CD8-positive, alpha-beta memory T cell (primary cell): ENCODE measurements at places on chromosomes 1 and 21. TPM values are rescaled to one million over a fixed set of nuclear protein-coding genes. Genes with fewer than 3 reads are reported as not detected.
A peak's percentile ranks its signal among the peaks of the same experiment; 100 is the strongest.

DNA sequence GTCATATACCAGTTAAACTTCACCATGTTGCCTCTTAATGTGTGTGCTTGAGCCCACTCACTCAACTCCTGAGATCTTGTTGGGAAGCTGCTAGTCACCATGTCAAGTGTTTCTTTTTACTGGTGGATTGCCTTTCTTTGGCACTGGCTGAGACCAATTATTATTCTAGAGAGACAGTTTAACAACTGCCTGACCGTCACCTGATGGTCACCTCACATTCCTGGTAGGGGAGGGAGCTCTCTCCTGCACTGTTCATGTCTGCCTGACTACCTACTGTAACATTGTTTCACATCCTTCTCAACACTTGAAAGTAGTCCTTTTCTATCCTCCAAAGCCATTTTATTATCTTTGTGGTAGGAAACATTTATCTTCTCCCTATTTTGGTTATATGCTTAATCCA, 172.3 kb downstream of the RWDD3 start:
- no peaks in the 10 kb centered on the region for H3K27me3 ChIP-seq
- H3K27ac ChIP-seq = no peak overlapping the region
- no peaks in the 10 kb centered on the region for H3K4me1 ChIP-seq
- no peak overlapping the region for H3K4me3 ChIP-seq
- no peaks in the 10 kb centered on the region for H3K36me3 ChIP-seq

DNA sequence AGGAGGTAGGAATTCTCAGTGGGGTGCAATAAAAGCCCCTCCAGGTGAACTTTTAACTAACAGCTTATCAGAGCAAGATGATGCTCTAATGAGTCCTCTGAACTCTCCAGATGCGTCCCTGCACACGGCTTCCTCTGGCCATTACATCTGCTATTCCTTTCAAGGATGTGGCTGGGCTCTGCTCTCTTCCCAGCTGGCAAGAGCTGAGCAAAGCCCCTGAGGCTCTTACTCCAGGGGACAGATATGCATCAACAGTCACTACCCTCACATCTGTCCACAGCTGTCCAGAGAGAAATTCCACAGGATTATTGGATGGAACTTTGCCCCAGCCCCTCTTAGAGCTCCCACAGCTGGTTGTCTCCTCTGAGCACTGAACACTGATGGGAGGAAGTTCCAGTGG, 267.8 kb downstream of the C1orf94 start:
- H3K36me3 ChIP-seq = no peaks in the 10 kb centered on the region
- no peak overlapping the region for H3K27ac ChIP-seq
- no peak for DNase-seq
- H3K4me1 ChIP-seq = no peaks in the 10 kb centered on the region
- H3K27me3 ChIP-seq = peaks cover 3% of the 10 kb centered on the region
- no peak overlapping the region for H3K4me3 ChIP-seq

Gene CIART
- 0.81 TPM for total RNA-seq

DNA sequence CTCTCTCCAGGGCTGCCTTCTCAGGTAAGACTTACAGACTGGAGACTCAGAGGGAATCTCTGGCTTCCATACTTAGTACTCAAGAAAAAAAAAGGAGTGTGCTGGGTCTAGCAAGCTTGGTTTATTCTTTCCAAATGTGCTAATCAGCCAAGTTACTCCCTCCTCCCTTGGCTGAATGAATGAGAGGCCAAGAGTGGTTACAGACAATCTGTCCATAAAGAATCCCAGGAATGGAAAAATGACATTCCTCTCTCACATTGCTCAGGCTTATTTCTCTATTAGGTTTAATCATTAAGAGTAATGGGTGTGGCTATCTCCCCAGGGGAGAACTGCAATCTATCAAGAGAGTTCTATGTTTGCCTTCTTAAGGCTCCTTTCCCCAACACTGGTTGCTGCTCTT, 547.3 kb upstream of the PLXNA2 start:
- DNase-seq = no peak
- no peak overlapping the region for H3K27ac ChIP-seq
- no peaks in the 10 kb centered on the region for H3K27me3 ChIP-seq
- H3K36me3 ChIP-seq = no peaks in the 10 kb centered on the region
- no peak overlapping the region for H3K4me3 ChIP-seq

Gene CHIA
- total RNA-seq = not detected

Gene SPATA46
- not detected for total RNA-seq

- peaks cover 4% of the 10 kb centered on the region for H3K27me3 ChIP-seq
- no peaks in the 10 kb centered on the region for H3K36me3 ChIP-seq
- H3K27ac ChIP-seq = no peak overlapping the region
- H3K4me3 ChIP-seq = no peak overlapping the region
- H3K4me1 ChIP-seq = no peaks in the 10 kb centered on the region
Measured at GRCh38 chr1:66613187-66613586, 79.2 kb downstream of the SGIP1 start.

DNA sequence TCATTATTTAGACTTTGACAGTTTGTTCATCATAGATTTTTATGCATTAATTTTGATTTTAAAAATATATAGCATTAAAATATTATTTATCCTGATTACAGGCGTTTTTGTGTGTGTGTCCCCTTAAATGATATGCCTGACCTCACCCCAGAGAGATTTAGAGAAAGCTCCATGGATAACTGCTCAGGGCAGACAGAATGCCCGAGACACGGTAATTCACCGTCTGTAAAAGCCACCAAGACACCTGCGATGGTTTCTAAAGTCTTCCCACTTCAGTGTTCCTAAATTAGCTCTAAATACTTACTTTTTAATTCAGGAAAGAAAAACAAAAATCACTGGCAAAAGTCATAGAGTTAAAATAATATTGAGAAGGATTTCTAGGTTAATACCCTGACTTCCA, 350.6 kb upstream of the RUNX1 start:
- DNase-seq = no peak
- H3K4me1 ChIP-seq = no peaks in the 10 kb centered on the region
- H3K4me3 ChIP-seq = no peak overlapping the region
- H3K27me3 ChIP-seq = no peaks in the 10 kb centered on the region
- no peaks in the 10 kb centered on the region for H3K36me3 ChIP-seq

DNA sequence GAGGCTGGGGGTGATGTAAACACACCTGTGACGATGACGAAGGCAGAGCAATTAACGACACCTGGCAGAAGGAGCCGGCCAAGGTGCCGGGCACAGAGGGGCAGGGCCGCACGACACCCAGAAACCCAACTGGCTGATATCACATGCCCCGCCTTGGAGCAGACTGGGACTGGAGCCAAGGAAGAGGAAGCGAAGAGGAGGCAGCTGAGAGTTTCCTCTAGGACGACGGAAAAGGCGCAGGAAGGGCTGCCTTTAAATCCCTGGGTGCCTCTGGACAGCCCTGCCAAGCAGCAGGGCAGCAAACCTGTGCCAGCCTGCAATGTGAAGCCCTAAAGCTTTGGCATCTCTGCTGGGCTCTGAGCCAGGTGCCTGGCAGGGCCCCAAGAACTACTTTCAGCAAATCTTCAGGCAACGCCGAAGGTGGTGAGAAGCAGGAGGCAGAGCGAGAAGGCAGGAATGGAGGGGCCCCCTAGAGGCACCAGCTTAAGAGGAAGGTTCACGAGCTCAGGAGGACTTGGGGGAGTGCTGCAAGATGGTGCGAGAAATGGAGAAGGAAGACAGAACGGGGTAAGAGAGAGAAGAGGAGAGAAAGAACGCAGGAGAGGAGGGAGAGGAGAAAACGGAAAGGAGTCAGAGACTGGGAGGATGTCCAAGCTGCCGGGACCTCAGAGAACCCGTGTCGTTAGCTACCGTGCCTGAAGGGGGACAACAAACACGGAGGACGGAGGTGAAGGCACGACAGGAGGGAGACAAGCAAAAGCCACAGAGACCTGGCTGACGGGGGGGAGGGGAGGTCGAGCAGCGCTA, 25.3 kb upstream of the PEF1 start:
- no peak overlapping the region for H3K27ac ChIP-seq
- no peaks in the 10 kb centered on the region for H3K36me3 ChIP-seq
- DNase-seq = peak; percentile 52
- H3K4me3 ChIP-seq = peak overlapping the region; percentile 6
- H3K27me3 ChIP-seq = peaks cover 6% of the 10 kb centered on the region

- no peak overlapping the region for H3K27ac ChIP-seq
- H3K27me3 ChIP-seq = no peaks in the 10 kb centered on the region
- H3K36me3 ChIP-seq = no peaks in the 10 kb centered on the region
- H3K4me3 ChIP-seq = no peak overlapping the region
Measured at GRCh38 chr1:207579436-207579799, 65.5 kb upstream of the CR1L start.

Gene ACTN2
- not detected for total RNA-seq

DNA sequence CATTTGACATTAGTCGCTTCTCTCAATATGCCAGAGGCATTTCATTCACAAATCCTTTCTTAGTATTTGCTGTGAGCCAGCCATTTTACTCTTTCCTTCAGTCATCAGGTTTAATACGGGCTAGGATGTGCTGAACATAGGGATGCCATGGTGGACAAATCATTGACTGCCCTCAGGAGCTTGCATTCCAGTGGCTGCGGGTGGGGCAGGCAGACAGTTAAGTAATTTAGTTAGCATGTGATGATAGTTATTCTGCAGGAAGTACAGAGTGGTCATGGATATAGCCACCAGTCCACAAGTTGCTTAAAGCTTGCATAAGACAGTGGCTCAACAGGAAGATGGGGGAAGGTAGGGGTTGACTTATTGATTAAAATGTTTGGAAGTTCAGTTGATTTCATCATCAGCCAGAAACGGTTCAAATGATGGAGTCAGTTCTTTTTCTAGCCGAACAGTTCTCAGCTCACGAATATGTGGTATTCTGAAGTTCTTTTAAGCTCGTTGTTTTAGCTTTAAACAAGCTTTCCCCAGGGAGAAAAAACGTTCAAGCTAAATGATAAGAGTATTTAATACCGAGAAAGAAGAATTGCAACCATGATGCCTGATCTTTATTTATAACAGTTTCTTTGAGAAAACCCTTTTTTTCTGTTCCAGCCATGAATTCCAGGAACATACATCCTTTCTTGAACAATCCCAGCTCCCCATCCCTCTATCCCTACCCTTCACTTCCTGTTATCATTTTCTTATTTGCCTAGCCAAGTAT, 1.4 kb downstream of the SLC22A15 start:
- H3K36me3 ChIP-seq = no peaks in the 10 kb centered on the region
- H3K27ac ChIP-seq = no peak overlapping the region
- H3K27me3 ChIP-seq = no peaks in the 10 kb centered on the region
- H3K4me3 ChIP-seq = no peak overlapping the region
- no peak for DNase-seq

- H3K36me3 ChIP-seq = no peaks in the 10 kb centered on the region
- H3K27ac ChIP-seq = no peak overlapping the region
- no peak overlapping the region for H3K4me3 ChIP-seq
- H3K27me3 ChIP-seq = no peaks in the 10 kb centered on the region
- no peaks in the 10 kb centered on the region for H3K4me1 ChIP-seq
- DNase-seq = no peak
Measured at GRCh38 chr1:90778486-90778885, 61.4 kb upstream of the BARHL2 start.

Gene ZFP69B
- total RNA-seq = 5.6 TPM

GRCh38 chr1:155104605-155105534, 22.8 kb upstream of the EFNA1 start:
- no peak for DNase-seq
- H3K4me3 ChIP-seq = no peak overlapping the region
- H3K4me1 ChIP-seq = no peaks in the 10 kb centered on the region
- H3K36me3 ChIP-seq = no peaks in the 10 kb centered on the region
- no peak overlapping the region for H3K27ac ChIP-seq
- no peaks in the 10 kb centered on the region for H3K27me3 ChIP-seq

DNA sequence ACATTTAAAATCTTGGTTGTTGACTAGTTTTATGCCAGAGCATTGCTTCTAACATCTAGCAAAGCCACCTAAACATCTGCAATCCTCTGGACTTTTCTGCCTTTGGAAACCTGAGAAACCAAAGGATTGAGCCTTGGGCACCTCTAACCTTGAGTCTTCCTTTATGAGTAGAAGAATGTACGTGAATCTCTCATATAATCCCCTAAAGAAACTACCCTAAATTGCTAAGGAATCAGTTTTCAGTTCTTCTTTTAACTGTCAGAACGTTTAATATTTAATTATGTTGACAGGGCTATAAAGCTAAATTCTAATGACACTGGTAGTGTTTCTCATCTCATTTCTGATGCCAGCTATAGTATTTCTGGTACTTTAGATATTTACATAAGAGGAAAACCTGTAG, 997.3 kb downstream of the AMY1C start:
- no peak overlapping the region for H3K27ac ChIP-seq
- H3K4me3 ChIP-seq = no peak overlapping the region
- H3K4me1 ChIP-seq = no peaks in the 10 kb centered on the region
- no peaks in the 10 kb centered on the region for H3K27me3 ChIP-seq
- no peaks in the 10 kb centered on the region for H3K36me3 ChIP-seq

DNA sequence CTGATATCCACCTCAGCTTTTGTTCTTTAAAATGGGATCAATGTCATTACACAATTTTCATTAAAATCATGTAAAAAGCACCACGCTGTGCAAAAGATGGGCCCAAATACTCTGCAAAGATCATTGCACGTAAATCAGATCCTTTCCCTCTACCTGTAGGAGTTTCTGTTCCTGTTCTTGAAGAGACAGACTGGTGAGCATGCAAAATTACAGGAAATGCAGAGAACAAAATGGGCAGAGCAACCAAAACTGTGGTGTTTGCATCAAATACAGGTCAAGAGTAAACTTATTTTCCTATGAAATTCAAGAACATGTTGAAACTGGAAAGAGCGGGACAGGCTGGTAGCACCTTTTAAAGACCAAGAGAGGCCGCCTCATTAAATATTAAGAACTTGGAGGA, 294.9 kb upstream of the ADGRL2 start:
- H3K36me3 ChIP-seq = no peaks in the 10 kb centered on the region
- H3K4me3 ChIP-seq = no peak overlapping the region
- no peaks in the 10 kb centered on the region for H3K4me1 ChIP-seq
- no peaks in the 10 kb centered on the region for H3K27me3 ChIP-seq
